ENCODE measurements at places on chromosomes 12 and 14. TPM values are rescaled to one million over a fixed set of nuclear protein-coding genes. Genes with fewer than 3 reads are reported as not detected.

The CMKLR1 gene
- not detected for total RNA-seq

The GPR132 gene
- not detected for total RNA-seq

The IGF1 gene
- total RNA-seq: not detected

The TSPAN11 gene
- under 0.01 TPM for total RNA-seq

The ZFYVE1 gene
- total RNA-seq: 15.8 TPM

The TBC1D30 gene
- total RNA-seq: 0.35 TPM

The KRT83 gene
- not detected for total RNA-seq

The TAS2R7 gene
- total RNA-seq: not detected

The PTPRO gene
- 0.35 TPM for total RNA-seq
